ENCODE measurements at places on chromosomes 16 and 17.
A peak's percentile ranks its signal among the peaks of the same experiment; 100 is the strongest.

GRCh38 chr16:86142801-86143236 is 243.9 kb downstream of the IRF8 start:
- DNase-seq = no peak

DNA sequence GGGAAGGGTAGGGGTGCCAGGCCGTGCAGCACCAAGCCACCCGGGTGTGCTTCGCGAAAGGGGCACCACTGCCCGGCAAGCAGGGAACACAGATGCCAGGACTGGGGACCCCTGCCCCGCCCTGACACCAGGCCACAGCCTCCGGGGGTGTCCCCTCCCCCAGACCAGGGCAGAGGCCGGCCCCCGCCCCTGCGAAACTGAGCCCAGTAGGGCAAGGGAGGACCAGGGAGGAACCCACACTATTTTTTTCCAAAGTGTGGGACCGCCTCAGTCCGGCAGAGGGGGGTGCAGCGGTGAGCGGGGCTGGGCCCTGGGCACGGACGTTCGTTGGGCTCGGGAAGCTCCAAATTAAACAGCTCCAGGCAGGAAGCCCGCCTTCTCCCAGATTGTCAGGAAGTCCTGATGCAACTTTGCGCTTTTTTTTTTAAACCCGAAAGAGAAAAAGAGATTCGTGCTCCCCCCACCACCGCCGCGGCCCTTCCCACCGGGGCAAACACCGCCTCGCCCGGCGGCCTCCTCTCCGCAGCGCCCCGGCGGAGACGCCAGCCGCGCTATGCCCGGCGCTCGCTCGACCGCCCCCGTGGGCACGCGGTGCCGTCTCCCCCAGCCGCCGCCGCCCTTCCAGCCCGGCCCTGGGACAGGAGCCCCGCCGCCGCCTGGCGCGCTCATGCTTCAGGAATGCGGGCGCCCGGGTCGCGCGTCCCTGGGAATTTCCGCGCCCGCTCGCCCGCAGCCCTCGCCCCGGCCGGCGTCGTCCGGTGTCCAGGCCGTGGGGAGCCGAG is 755 bp downstream of the PIEZO1 start:
- DNase-seq = peak; percentile 80

- DNase-seq = no peak
Observed at GRCh38 chr17:50421308-50422051, 4.5 kb upstream of the ACSF2 start.

- DNase-seq = no peak
Observed at GRCh38 chr17:46121841-46122485, 71.3 kb downstream of the KANSL1 start.

- peak; percentile 76 for DNase-seq
Observed at GRCh38 chr16:85613604-85614337, 649 bp downstream of the GSE1 start.

Measured in left colon (tissue), 2 donors.